Right renal cortex interstitium (tissue), 3 donors: ENCODE measurements at places on chromosomes 16 and 17. TPM values are rescaled to one million over a fixed set of nuclear protein-coding genes. Genes with fewer than 3 reads are reported as not detected.

Gene CFAP97D1
- 0.07 TPM for polyA plus RNA-seq

DNA sequence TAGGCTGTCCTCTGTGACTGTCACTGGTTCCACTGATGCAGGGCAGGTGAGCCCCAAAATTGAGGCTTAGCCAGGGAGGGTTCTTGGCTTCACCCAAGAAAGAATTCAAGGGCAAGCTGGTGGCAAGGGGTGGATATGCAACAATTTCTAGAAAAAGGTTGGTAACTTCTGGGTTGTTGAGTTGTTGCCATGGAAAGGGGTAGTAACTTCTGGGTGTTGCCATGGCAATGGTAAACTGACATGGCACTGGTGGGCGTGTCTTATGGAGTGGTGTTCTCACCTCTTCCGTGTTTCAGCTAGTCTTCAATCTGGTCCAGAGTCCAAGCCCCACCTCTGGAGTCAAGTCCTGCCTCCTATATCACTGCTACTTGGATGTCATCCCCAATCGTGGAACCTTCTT is 9.5 kb upstream of the GUCY2D start:
- DNase-seq: no peak

DNA sequence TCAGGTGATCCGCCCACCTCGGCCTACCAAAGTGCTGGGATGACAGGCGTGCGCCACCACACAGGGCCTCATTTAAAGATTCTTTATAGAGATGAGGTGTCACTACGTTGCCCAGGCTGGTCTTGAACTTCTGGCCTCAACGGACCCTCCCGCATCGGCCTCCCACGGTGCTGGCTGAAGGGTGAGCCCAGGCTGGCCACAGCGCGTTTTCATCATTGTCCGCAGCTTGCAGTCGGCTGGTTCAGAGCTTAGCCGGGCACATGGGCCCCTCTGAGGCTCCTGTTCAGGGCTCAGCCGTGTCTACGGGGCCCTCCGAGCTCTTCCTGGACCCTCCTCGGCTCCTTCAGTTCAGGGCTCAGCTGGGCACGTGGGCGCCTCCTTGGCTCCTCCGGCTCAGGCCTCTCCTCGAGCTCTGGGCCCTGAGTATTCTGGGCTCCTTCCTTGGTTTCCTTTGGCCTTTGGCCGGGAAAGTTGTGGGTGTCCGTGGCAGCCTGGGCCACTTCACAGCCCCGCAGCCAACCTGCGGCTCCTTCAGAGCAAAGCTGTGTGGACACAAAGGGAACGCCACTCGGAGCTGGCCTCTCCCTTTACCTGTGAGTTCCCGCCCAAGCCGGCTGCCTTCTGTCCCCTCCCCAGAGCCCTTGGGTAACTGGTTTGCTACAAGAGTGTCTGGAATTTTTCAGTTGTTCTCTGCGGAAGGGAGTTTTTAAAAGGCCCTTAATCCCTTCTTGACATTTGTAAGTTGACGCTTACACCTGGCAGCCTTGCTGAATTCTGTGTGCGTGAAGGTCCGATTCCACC is 1.2 kb upstream of the MSLN start:
- no peak for DNase-seq

DNA sequence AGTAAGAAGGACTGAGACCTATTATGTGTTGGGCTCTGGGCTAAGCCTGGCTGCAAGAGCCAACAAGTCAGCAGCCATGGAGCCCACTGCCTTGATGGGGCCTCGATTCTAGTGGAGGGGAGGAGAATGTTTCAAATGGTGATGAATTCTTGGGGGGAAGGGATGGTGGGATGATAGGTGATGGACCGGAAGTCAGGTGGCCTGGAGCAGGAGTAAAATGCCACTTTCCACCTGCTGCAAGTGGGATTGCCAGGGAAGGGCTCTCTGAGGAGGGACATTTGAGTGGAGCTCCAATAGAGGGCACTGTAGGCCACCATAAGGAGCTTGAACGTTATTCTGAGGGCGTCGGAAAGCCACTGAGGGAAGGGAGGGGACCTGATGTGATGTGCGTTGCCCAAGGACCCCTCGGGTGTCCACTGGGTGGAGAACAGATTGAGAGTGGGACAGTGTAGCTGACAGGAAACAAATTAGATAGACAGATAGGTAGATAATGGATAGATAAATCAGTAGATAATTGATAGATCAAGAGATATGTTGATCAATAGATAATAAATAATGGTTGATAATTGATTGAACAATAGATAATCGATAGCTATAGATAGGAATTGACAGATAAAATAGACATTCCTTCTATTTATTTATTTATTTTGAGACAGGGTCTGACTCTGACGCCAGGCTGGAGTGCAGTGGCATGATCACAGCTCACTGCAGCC is 18.2 kb upstream of the NXPH3 start:
- no peak for DNase-seq

- no peak for DNase-seq
Observed at GRCh38 chr17:7280519-7281073, 922 bp upstream of the SLC2A4 start.

DNA sequence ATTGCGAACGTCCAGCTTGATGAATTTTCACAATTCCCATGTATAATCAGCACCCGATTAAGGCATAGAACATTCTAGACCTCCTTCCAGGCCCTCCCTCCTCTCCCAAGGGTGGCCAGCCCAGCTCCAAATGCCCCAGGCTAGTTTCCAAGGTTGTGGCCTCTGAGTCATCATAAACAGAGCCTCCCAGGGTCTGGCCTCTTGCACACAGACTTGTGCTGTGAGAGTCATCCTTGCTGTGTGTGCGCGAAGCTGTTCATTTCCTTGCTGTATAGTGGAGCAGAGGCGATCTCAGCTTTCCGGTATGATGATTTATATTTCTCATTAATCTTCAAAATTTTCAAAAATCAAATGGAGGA is 20.5 kb upstream of the JPH3 start:
- DNase-seq: no peak

DNA sequence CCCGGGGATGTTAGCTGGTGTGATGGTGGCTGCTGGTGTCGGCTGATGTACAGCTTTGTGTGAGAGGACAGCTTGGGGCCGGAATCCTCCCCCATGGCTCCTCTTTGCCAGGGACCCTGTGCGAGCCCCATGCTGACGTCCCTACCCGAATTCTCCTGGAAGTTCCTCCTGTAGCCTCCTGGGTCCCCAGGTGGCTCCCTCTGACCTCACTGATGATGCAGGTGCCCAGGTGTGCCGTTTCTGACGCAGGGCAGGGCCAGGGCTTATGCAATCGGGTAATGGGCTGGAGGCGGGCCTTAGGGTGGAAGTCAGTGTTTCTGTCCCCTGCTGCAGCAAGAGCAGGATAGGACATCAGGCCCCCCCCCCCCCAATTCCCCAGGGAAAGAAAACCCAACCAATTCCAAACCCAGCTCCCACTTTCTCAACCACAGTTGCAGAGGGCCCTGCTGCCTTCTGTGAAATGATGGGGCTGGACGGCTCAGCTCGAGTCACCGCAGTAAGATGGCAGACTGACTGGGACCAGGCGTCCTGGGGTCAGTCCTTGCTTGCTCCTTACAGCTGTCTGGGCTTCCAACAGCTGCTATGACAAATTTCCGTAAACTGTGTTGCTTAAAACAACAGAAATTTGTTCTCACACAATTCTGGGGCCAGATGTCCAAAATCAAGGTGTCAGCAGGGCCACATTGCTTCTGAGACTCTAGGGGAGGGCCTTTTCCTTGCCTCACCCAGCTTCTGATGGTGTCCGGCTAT is 139.0 kb upstream of the PLCG2 start:
- no peak for DNase-seq

DNA sequence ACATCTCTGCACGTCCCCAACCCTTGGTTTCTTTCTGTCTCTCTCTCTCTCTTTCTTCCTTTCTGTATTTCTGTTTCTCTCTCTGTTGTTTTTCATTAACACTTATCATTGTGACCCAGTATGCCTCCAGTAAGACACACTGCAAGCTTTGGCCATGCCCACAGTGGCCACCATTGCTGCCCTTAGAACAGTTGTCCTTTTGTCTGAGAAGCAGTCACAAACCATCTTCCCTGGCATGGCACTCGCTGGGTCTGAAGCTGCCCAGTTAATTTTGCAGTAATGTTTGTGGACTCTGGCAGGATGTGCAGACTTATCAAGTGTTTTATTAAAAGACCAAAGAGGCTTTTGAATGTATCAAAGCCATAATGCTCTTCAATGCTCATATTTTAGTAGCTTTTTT is 146.9 kb downstream of the MSI2 start:
- DNase-seq: no peak
